ENCODE measurements at places on chromosomes 2 and 18. TPM values are rescaled to one million over a fixed set of nuclear protein-coding genes. Genes with fewer than 3 reads are reported as not detected.

GRCh38 chr2:28610583-28611201 lies 114.8 kb downstream of the PLB1 start:
- peak; percentile 100 for DNase-seq

DNA sequence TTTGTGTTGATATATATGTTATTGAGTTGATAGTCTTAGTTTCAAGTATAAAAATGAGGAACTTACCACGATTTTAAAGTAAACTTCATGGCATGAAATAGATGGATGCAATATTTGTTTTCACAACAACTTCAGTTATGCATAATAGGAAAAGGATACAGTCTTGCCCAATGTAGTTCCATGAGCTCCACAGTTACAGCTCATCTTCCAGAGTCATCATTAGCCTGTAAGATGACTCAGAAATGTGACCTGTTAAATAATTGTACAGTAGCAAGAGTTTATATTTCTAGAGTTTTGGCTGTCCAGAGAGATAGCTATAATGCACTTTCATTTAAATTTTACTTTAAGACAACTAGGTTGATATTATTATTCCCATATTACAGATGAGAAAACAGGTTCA lies 80.9 kb upstream of the ARHGAP28 start:
- DNase-seq: no peak

DNA sequence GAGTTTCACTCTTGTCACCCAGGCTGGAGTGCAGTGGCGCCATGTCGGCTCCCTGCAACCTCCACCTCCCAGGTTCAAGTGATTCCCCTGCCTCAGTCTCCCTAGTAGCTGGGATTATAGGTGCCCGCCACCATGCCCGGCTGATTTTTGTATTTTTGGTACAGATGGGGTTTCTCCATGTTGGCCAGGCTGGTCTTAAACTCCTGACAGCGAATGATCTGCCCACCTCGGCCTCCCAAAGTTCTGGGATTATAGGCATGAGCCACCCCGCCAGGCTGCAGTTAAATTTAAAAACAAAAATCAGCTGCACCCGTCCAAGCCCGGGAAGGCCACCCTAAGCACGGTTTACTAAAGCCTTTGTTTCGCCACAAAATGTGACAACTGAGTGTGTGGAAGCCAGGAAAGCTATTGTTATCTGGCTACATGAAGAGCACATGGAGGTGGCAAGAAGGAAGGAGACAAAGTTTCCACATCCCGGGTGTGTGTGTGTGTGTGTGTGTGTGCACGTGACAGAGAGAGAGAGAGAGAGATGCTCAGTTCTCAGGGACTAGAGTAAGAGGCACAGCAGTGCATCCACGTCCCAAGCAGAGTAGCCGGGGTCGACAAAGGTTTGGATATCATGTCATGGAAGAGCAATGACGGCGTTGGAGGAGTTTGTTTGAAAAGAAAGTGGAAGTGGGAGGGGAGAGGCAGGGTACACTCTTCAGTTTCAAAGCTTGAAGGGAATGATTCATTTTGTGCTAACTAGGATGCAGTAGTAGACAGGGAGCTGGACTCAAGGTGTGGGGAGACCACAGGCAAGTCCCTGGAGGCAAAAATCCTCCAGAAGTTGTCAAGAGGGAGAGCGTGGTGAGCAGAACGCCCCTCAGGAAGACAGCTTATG lies 20.1 kb downstream of the INPP5D start:
- no peak for DNase-seq

CCDC102B gene
- total RNA-seq: 1.6 TPM

CNDP1 gene
- total RNA-seq: not detected

FAM237A gene
- not detected for total RNA-seq

C18orf32 gene
- total RNA-seq: 44.5 TPM

Measured in kidney epithelial cell (primary cell).